ENCODE measurements at places on chromosomes 5 and 9.

GRCh38 chr9:19901586-19901985, 112.7 kb upstream of the SLC24A2 start:
- DNase-seq = no peak

- no peak for DNase-seq
Observed at GRCh38 chr5:167821669-167822068, 469.8 kb upstream of the WWC1 start.

DNA sequence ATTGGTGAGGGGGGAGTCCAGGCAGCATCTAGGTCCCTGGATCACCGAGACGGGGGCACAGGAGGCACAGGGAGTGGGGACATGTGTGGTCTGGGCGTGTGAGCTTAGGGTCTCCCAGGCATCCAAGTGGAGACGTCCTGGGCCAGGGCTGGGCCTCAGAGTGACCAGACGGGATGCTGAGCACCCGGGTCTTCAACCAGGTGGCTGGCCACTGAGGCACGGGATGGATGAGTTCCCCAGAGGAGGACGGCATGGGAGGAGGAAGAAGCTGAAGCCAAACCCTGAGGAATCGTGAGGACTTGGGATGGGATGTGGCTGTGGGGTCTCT, 88.0 kb downstream of the LMX1B start:
- DNase-seq = no peak

DNA sequence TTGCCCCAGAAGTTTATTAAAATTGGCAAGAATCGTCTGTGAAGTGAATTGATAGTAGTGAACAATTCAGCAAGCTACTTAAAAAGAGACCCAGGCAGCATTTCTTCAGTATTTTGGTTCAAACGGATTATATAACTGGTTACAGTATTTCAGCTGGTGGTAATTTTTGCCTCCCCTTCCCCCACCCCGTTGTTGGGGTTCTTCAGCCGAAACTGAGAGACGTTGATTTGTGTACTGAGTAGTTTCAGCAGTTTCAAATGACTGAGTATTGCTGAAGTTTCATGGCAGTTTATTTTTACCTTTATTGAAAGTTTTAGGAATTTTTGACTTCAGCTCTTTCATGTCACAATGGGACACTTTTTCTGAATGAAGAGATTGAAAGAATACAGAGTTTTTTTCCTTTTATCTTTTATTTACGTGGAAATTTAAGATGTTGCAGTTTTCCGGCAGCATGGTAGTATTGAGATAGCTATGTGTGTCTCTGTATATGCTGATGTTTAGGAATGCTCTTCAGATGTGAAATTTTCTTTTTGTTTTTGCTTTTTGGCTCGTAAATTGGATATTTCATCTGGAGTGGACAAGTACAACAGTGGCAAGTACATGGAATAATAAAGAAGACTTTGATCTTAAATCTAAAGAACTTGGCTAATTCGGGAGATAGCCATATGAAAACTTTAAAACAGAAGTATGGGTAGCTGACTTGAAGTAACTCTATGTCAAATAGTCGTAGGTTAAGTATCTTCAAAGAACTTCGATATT, 1.9 kb downstream of the GPBP1 start:
- no peak for DNase-seq

GRCh38 chr9:80948066-80948465, 741.3 kb downstream of the TLE1 start:
- DNase-seq = no peak

DNA sequence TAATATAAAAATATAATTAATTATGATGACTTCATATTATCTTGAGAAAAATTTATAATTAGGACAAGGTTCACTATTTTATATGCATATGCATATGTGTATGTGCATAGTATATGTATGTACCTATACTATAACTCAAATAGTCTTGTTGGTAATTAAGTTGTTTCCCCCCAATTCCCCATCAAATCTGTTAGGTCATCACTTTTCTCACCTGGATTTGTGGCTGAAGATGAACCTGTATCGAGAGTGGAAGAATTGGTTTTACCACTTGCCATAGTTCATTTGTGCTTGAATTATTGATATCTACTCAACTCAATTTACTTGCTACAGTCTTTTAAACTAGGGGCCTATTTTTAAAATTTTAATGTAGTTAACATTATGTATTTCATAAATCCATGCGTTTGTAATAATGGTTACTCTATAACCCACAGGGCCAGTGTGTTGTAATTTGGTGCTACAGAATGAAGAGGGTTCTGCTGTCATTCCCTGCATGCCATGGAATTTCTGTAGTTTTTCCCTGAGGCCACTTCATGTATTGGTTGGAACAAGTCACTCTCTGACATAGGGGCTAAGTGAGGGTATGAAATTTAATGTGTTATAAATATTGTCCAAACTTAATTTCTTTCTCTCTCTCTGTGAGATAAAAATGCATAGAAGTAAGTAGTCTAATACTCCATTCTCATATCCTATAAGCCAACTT, 74.9 kb downstream of the TAF11L14 start:
- DNase-seq = no peak

GRCh38 chr5:1666812-1667588, 132.6 kb downstream of the MRPL36 start:
- peak; percentile 26 for DNase-seq

- DNase-seq = no peak
Observed at GRCh38 chr5:77960305-77960704, 184.2 kb upstream of the TBCA start.

DNA sequence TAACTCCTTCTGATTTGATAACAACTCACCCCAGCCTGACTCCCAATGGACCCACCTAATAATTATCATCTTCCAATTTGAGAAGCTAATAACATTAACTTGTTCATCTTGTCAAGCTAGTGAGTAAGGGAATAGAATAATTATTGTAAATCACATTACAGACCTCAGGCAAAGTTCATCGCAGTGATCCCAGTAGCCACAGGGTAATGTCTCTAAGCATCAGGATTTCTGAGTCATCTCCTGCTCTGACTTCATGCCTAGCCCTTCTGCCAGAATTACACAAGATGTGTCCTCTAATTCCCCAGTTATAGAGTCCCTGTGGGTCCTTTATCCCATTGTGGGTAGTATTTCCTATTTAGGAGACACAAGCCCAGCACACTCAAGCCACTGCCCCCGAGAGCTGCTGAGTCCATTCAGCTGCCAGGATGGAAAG, 365.7 kb downstream of the DEPDC1B start:
- DNase-seq = no peak
